Kasumi-1 (cell line): ENCODE measurements at places on chromosomes 3 and 15.

- DNase-seq = no peak
Observed at GRCh38 chr15:35741881-35742280, 195.9 kb upstream of the DPH6 start.

GRCh38 chr3:133934996-133935842 lies 39.5 kb upstream of the RAB6B start:
- DNase-seq = no peak

- DNase-seq = no peak
Observed at GRCh38 chr3:8466526-8466925, 35.1 kb upstream of the LMCD1 start.

DNA sequence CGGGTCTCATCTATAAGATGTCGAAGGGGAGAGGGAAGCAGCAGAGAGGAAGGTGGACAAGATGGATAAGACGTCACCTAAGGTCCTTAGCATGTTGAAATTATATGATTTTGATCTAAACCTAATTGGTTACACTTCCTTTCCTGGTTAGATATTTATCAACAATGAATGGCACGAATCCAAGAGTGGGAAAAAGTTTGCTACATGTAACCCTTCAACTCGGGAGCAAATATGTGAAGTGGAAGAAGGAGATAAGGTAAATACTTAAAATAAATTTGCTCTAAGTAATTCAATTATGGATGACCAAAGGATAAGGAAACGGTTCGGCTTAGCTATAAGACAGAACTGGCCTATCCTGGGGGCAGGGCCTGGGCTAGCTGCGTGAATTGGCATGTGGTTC lies 5.5 kb downstream of the ALDH1A3 start:
- DNase-seq = no peak

DNA sequence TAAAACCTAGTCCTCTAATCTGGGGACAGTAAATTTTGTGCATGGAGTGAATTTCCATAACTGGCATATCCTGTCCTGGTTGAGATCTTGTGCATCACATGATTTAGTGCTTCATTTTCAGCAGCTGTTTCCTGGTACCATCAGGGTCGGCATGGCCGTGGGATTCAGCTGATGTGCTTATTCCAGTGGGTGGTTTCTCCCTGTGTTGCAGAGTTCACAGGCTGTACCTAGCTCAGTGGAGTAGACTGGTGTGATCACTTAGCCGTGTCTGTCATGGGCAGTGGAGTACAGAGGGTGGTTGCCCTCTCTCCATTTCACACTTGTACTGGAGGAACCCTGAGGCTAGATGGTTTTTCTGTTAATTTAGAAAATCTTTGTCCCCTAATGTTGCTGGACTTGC lies 228.5 kb downstream of the PTPRG start:
- no peak for DNase-seq
